ENCODE measurements at places on chromosomes 7 and 10. TPM values are rescaled to one million over a fixed set of nuclear protein-coding genes. Genes with fewer than 3 reads are reported as not detected.

The CYP3A7 gene
- total RNA-seq: 1.0 TPM

The FBXL15 gene
- total RNA-seq: 14.6 TPM

The TRPV6 gene
- not detected for total RNA-seq

The FKBP6 gene
- not detected for total RNA-seq

The HHEX gene
- 11.0 TPM for total RNA-seq

Data from epithelial cell of alveolus of lung (primary cell).